ENCODE measurements at places on chromosomes 3 and 15. TPM values are rescaled to one million over a fixed set of nuclear protein-coding genes. Genes with fewer than 3 reads are reported as not detected.

CAMP gene
- not detected for total RNA-seq

ADGRG7 gene
- total RNA-seq, result not detected

GRCh38 chr3:132535575-132536441 is 61.3 kb upstream of the ACKR4 start:
- peaks cover 2% of the 10 kb centered on the region for H3K4me1 ChIP-seq
- peak; percentile 53 for DNase-seq
- H3K4me3 ChIP-seq, result no peak overlapping the region
- H3K27ac ChIP-seq, result no peak overlapping the region

- H3K27me3 ChIP-seq, result no peaks in the 10 kb centered on the region
- H3K27ac ChIP-seq, result no peak overlapping the region
- no peak for DNase-seq
- H3K36me3 ChIP-seq, result no peaks in the 10 kb centered on the region
- H3K4me3 ChIP-seq, result no peak overlapping the region
Measured at GRCh38 chr3:144287001-144287400, 315.4 kb downstream of the DIPK2A start.

HRG gene
- total RNA-seq, result not detected

DNA sequence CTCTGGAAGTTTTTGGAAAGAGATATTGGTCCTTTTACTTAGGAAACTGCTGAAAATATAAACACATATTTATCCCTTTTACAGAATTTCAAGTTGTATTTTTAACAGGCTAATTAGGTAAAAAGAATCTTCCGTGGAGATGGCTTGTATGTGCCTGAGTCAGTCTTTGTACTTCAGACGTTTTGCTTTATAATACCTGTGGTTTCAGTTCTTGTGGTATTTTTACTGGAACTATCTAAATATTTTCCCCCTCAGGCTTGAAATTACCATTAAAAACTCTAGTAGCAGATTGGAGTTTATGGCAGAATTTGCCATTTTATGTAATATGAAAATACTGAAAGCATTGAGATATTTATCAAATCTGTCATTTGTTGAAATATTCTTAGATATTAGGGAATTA is 151.6 kb upstream of the CGNL1 start:
- H3K4me3 ChIP-seq, result no peak overlapping the region
- peaks cover 15% of the 10 kb centered on the region for H3K4me1 ChIP-seq
- H3K36me3 ChIP-seq, result no peaks in the 10 kb centered on the region
- no peak for DNase-seq
- no peak overlapping the region for H3K27ac ChIP-seq
- H3K27me3 ChIP-seq, result no peaks in the 10 kb centered on the region

DNA sequence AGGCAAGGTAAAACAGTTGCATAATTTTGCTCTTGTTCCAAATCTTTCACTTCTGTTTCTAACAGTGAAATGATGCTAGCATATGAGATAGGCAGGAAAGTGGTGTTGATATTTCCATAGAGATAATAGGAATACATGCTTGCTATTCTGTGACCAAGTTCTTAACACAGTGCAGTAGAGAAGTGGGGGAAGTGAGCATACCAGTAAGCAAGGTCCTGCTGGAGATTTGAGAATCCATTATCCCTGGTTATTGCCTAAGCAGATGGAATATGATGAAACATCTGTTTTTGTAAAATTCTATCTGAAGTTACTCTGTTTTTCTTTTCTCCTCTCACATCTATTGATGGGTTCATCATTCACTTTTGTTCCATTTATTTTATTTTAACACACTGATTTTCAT is 28.7 kb downstream of the USP8 start:
- no peak for DNase-seq
- H3K27ac ChIP-seq, result no peak overlapping the region
- H3K4me3 ChIP-seq, result no peak overlapping the region
- H3K4me1 ChIP-seq, result no peaks in the 10 kb centered on the region
- H3K27me3 ChIP-seq, result no peaks in the 10 kb centered on the region
- peaks cover 24% of the 10 kb centered on the region for H3K36me3 ChIP-seq

GRCh38 chr3:134494495-134494894 is 8.6 kb downstream of the CEP63 start:
- H3K27ac ChIP-seq, result no peak overlapping the region
- H3K4me3 ChIP-seq, result no peak overlapping the region
- DNase-seq, result no peak
- H3K27me3 ChIP-seq, result no peaks in the 10 kb centered on the region
- H3K36me3 ChIP-seq, result peaks cover 38% of the 10 kb centered on the region
- H3K4me1 ChIP-seq, result peaks cover 39% of the 10 kb centered on the region

LMAN1L gene
- total RNA-seq, result not detected

DNA sequence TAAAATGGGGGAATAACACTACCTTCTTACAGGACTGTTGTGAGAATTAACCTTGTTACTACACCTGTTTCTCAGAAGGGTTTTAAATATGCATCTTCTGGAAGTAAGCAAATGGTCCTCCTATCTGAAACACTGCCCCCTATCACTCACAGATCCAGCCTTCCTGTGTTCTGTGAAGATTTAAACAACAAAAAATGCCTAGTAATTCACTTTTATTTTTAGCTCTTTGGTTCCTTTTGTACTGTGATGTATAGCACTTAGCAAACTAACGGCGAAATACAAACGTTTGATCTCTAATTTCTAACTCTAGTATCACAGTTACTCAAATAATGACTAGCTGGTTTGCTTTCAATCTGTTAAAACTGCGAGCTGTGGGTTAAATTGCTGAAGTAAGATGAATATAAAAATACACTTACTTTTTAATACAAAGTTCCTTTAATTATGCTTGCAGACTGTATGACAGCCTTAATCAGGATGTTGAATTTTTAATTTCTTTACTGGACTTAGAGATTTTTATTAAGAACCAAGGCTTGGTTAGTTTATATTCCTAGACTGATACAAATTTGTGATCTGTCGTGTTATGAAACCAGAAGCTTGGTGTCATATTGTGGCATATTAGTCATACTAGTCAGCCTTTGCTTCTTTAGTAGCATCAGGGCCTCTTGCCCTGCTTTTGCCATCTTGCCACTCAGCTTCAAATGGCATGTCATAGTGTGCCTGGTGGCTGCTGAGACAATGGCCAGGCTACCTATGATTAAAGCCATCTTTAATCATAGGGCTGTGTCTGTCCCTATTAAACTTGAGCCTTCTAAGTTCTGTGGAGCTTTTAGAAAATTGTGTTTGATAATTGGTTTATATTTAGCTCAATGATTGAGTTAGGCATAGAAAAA is 9.2 kb downstream of the EIF3J start:
- H3K27ac ChIP-seq, result peak overlapping the region; percentile 74
- peaks cover 37% of the 10 kb centered on the region for H3K36me3 ChIP-seq
- no peaks in the 10 kb centered on the region for H3K27me3 ChIP-seq
- H3K4me1 ChIP-seq, result peaks cover 50% of the 10 kb centered on the region

GXYLT2 gene
- total RNA-seq, result not detected

DNA sequence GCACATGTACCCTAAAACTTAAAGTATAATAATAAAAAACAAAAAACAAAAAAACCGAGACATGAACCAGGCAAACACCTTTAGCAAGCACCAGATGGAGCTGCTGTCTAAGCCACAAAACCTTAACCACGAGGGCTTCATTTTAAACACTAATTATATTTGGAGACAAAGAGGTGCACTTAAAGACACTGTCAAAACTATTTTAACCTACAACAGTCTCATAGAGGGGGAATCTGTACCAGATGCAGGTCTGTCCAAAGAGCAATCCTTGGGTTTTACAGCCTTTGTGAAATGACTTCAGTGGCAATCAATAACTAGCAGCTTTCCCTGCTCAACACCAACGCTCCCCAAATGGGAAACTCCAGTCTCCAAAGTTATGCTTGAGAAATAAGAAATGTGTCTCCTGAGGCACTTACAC is 115.7 kb upstream of the TSPAN3 start:
- H3K27me3 ChIP-seq, result no peaks in the 10 kb centered on the region
- H3K4me3 ChIP-seq, result no peak overlapping the region
- H3K4me1 ChIP-seq, result peaks cover 39% of the 10 kb centered on the region
- no peaks in the 10 kb centered on the region for H3K36me3 ChIP-seq
- no peak for DNase-seq

MOBP gene
- total RNA-seq, result not detected

- DNase-seq, result no peak
- no peak overlapping the region for H3K27ac ChIP-seq
- H3K27me3 ChIP-seq, result no peaks in the 10 kb centered on the region
Measured at GRCh38 chr15:91974321-91974720, 120.8 kb downstream of the SLCO3A1 start.

- H3K27ac ChIP-seq, result no peak overlapping the region
- no peaks in the 10 kb centered on the region for H3K4me1 ChIP-seq
- peaks cover 7% of the 10 kb centered on the region for H3K27me3 ChIP-seq
- no peak overlapping the region for H3K4me3 ChIP-seq
- no peaks in the 10 kb centered on the region for H3K36me3 ChIP-seq
Measured at GRCh38 chr3:23595851-23596250, 209.9 kb upstream of the UBE2E1 start.

DNA sequence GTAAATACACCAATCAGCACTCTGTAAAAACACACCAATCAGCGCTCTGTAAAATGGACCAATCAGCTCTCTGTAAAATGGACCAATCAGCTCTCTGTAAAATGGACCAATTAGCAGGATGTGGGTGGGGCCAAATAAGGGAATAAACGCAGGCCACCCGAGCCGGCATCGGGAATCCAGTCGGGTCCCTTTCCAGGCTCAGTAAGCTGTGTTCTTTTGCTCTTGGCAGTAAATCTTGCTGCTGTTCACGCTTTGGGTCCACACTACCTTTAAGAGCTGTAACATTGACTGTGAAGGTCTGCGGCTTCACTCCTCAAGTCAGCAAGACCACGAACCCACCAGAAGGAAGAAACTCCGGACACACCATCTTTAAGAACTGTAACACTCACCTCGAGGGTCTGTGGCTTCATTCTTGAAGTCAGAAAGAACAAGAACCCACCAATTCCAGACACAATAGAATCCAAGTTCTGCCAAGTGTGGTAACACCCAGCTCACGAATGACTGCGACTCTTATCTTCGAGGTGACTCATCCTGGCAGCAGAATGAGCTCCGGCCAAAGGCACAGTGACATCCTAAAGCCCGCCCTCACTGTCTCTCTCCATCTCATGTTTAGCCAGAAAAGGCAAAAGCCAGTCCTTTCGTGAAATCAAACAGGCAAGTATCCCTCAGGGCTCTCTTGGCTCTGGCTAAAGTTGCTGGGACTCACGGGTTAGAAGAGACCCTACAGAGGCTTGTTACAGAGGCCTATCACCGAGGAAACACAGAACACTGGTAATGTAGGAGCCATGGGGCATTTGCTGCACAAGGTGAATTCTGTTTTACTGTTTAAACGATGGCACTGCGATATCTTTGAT is 155.2 kb downstream of the FAM43A start:
- H3K27me3 ChIP-seq, result no peaks in the 10 kb centered on the region
- H3K27ac ChIP-seq, result no peak overlapping the region
- H3K36me3 ChIP-seq, result no peaks in the 10 kb centered on the region

MTFMT gene
- total RNA-seq, result 18.3 TPM

DNA sequence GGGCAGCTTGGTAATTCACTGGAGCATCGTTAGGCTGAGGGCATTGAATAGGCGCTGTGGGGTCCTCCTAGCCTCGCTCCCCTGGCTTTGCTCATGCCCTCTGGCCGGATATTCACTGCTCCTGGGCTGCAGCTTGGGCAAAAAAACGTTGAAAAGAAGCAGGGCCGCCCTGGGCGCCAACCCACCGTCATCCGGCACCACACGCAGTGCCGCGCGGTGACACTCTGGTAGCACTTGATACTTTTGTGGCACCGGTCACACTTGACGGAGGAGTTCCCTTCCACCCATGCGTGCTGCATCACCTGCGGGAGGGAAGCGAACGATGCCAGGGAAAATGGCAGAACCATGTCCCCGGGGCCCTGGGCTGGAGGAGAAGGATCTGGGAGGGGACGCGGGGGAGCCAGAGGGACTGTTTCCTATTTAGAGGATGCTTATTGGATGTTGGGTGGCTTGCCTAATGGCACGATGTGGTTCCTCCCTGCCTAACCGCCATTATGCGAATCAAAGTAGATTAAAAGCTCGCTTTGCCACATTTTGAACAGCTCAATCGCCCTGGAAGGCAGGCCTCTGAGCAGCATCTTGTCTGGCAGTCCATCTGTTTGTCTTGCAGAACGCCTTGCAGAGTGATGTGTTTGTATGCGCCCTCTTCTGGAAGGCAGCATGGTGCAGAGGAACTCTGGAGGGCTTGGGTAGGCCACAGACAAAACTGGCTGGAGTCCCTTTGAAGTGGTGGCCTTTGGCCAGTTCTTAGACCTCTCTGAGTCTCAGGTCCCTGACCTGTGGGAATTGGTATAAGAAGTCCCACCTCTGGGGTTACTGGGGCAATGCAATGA is 93.2 kb downstream of the DGKG start:
- H3K27me3 ChIP-seq, result no peaks in the 10 kb centered on the region
- no peaks in the 10 kb centered on the region for H3K4me1 ChIP-seq
- no peaks in the 10 kb centered on the region for H3K36me3 ChIP-seq
- no peak overlapping the region for H3K27ac ChIP-seq
- no peak for DNase-seq
- H3K4me3 ChIP-seq, result no peak overlapping the region

DNA sequence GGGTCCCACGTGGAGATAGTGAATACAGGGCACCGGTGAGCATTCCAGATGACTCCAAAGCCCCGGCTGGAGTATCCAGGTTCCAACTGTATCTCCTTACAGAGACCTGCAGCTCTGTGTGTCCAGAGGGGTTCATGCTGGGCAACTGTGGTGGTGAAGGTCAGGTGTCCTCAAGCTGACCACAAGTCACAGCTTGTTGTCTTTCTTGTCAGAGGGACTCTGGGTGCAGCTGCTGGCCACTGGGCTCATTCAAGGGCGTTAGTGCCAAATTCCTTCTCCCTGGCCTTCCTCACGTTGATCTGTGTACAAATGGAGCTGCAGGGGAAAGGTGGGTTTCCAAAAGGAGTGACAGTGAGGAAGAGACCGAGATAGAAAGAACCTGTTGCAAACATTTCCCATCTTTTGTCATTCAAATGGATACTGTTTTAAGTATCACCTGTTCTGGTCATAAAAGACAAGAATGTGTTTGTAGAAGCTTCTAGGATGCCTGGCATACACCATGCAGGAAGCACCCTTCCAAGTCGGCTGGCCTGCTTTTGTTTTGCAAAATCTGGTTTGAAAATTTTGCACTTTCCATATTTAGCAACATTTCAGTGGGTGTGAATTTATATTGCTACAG is 52.5 kb downstream of the CEMIP start:
- no peak overlapping the region for H3K4me3 ChIP-seq
- no peak for DNase-seq
- H3K36me3 ChIP-seq, result no peaks in the 10 kb centered on the region
- no peaks in the 10 kb centered on the region for H3K27me3 ChIP-seq

- H3K4me3 ChIP-seq, result no peak overlapping the region
- H3K27ac ChIP-seq, result no peak overlapping the region
- no peak for DNase-seq
- peaks cover 11% of the 10 kb centered on the region for H3K4me1 ChIP-seq
Measured at GRCh38 chr3:46010519-46011113, 15.0 kb upstream of the FYCO1 start.

- H3K36me3 ChIP-seq, result peaks cover 2% of the 10 kb centered on the region
- H3K27me3 ChIP-seq, result no peaks in the 10 kb centered on the region
- no peak overlapping the region for H3K27ac ChIP-seq
- H3K4me1 ChIP-seq, result no peaks in the 10 kb centered on the region
Measured at GRCh38 chr3:150687613-150688012, 16.1 kb downstream of the ERICH6 start.
